ENCODE measurements at places on chromosomes 1 and 21.
A peak's percentile ranks its signal among the peaks of the same experiment; 100 is the strongest.

DNA sequence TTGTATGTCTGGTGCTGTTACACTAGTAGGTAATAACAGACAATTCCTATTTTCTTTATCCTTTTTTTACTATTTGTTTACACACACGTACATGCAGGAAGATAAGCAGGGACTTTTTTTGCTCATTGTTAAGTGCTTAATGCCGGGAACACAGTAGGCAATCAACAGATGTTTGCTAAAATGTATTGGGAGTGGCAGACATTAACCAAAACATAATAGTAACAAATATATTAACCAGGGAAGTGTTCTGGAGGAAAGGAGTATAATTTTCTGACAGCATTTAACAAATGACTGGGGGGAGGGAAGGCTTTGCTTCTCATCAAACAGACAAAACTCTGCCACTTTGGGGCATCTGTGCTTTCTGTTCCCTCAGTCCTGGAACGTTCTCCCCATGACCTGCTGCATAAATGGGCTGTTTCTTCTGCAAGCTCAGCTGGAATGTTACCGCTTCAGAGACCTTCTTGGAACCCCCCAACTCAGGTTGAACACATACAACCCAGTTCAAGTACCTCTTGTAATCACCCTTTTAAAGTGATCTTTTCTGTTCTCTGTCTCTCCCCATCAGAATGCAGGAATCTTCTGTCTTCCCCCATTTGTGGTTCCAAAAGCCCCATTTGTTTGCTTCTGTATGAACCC lies 2.1 kb downstream of the CR1L start:
- no peak for DNase-seq

DNA sequence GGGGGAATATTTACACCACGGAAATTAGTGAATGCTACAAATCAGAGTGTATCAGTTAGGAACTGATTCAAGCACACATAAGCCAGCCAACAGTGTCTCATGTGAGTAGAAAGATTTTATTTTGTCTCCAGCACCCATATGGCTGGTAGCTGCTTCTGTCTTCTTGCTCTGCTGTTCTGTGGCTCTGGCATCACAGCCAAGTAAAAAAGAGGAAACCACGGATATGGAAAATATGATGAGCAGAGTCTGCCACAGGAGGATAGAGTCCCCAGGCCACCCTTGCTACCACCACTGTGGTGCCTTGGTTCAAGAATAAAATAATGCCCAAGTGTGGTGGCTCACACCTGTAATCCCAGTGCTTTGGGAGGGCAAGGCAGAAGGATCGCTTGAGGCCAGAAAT lies 53.6 kb upstream of the SPOCD1 start:
- DNase-seq, result no peak

- no peak for DNase-seq
These were observed 20.1 kb downstream of the URB1 start for GRCh38 chr21:32372755-32373154.

DNA sequence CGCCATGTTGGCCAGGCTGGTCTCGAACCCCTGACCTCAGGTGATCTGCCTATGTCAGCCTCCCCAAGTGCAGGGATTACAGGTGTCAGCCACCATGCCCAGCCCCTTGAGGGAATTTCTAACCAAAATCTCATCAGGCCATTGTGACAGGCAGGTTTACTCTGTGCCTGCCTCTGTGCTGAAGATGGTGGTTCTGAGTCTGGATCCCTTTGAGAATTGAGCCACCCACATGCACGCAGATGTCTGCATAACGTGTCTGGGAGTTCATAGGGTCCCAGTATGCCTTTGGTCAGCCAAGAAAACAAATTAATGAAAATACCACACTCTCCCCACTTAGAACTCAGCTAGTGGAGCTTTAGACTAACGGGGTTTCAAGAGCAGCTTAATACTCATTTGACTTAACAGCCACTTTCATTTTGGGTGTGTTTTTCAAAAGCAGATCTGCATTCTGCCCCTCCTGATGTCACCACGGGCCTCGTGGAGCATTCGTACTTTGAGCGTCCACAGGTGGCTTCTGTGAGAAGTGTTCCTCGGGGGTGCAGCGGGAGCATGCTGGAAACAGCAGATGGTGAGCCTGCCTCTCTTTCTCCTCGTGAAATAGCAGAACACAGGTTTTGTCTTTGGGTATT lies 45.3 kb downstream of the DIP2A start:
- DNase-seq, result peak; percentile 55

- no peak for DNase-seq
These were observed 7.0 kb upstream of the GPR88 start for GRCh38 chr1:100530880-100531487.

GRCh38 chr1:203511513-203511912 lies 17.6 kb downstream of the OPTC start:
- DNase-seq, result no peak

- no peak for DNase-seq
These were observed 10.2 kb downstream of the PRXL2B start for GRCh38 chr1:2596530-2597333.

DNA sequence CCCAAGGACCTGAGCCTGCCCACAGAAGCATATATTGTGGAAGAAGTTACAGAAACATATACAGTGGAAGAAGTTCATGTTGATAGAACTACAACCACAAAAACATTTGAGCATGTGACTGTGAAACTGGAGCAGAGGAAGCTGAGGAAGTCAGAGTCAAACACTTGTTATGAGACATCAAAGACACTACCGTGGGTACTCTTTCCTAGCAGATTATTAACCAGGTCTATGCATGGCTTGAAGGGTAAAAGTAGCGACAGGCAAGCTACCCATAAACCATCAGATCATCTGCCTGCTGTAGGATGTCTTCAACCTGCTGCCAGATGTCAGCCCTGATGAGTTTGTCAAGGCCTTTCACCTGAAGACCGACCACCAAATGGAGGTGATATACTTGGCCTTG lies 35.8 kb downstream of the IVNS1ABP start:
- DNase-seq, result no peak

DNA sequence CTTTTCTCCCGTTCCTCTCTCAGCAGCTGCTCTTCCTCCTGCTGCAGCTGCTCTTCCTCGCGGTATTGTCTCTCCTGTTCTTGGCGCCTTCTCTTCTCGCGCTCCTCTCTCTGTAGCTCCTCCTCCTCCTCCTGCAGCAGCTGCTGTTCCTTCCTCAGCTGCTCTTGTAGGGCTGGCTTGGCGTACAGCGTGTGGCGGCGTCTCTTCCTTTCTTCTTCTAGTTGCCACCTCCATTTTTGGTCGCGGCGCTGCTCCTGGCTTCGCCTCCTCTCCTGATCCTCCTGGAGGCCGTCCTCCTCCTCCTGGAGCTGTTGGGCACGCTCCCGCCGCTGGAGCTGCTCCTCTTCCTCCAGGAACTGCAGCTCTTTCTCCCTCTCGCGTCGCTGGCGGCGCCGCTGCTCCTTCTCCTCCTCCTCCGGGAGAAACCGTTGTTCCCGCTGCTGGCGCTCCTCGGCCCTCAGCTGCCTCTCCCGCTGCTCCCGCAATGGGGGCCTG lies 4.8 kb downstream of the TCHH start:
- DNase-seq, result no peak

DNA sequence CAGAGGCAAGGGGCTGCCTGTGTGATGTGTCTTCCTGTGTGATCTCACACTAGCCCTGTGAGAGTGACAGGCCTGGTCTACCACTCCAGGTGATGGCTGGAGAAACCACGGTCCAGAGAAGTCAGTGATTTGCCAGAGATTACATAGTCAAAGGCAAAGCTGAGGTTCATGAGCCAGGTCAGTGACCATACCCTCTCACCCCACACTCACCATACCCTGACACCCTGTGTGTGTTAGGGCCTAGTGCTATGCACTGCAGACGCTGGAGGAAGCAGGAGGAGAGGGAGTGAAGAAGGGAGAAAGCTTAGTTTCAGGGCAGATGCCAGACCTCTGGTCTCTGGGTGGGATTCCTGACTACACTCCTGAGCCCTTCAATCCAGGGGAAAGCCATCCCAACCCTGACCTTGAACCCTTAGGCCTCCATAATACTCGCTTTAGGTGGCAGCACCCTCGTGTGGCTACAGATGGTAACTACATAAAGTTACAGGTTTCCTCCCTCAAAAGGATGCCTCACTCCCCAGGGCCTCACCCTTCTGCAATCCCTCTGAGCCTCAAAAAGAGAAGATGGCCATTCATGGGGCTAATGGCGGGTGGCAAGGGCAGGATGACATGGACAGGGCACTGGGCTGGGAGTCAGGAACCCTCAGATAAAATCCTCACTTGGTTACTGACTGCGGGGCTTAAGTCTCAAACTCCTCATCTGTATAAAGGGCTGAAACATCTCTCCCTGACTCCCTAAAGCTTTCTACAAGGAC lies 20.8 kb upstream of the SDC3 start:
- DNase-seq, result no peak

DNA sequence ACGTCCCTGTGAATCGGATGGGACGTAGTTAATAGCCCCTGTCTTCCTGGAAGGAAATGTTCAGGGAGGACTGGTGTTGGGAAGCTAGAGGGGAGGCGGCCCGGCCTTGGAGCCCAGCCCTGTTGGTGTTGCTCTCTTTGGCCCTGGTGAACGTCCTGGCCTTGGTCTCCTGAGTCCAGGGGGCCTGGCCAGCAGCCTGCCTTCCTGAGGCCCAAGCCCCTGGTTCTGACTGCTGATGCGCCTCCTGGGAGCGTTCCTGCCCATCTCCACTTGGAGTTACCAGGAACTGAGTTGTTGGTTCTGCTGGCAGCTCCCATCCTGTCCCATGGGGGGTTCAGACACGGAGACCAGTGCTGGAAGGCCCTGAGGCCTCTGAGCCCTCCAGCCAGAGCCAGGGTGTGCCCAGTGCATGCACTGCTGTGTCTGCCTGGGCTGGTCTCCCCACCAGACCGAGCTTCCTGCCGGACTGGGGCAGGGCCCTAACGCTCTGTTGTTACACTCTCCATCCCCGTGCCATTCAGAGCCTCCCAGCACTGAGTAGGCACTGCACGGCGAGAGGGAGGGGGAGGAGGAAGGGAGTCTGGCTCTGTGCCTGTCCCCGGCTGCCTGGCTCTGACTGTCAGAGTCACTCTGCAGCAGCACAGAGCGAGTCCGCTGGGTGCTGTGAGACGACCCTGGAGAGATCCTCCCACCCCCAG lies 382.5 kb upstream of the VAMP3 start:
- DNase-seq, result no peak

DNA sequence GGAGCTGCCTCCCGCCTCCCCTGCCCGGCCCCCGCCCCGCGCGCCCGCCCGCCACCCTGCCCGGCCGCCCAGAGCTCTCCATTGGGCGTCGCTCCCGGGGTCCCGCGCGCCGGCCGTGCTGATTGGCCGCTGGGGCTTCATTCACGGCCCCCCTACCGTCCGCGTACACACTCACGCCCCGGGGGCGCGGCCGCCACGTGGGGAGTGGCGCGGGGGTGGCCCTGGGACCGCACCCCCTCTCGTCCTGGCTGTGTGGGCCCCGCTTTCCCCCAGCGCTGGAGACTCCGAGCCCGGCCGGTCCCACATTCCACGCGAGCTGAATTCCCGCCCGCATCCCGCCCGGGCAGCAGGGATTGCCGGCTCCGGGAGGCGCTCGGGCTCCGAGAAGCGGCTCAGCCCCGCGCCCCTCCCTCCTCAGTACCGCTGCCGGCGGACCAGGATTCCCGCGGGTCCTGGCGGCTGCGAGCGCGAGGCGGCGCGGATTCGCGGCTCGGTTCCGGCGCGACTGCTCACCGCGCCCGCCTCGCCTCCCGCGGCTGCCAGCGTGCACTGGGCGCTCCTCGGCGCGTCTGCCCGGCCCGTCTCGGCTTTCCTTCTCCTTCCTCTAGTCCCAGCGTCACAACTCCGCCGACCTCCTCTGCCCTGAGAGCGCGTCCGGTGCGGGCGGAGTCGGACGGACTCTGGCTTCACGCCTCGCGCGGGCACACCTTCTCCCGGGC lies 450 bp upstream of the POU3F1 start:
- peak; percentile 85 for DNase-seq

- DNase-seq, result no peak
These were observed 54.9 kb downstream of the TMEM53 start for GRCh38 chr1:44619261-44619900.

- no peak for DNase-seq
These were observed 67.3 kb downstream of the RHOU start for GRCh38 chr1:228802386-228803220.

GRCh38 chr1:243846761-243847160 lies 3.3 kb downstream of the AKT3 start:
- no peak for DNase-seq

- DNase-seq, result no peak
These were observed 64.3 kb upstream of the COL6A1 start for GRCh38 chr21:45917241-45917640.

GRCh38 chr1:63569068-63569467 lies 24.1 kb upstream of the PGM1 start:
- DNase-seq, result no peak

- DNase-seq, result no peak
These were observed 32.8 kb upstream of the PTBP2 start for GRCh38 chr1:96688767-96689166.

DNA sequence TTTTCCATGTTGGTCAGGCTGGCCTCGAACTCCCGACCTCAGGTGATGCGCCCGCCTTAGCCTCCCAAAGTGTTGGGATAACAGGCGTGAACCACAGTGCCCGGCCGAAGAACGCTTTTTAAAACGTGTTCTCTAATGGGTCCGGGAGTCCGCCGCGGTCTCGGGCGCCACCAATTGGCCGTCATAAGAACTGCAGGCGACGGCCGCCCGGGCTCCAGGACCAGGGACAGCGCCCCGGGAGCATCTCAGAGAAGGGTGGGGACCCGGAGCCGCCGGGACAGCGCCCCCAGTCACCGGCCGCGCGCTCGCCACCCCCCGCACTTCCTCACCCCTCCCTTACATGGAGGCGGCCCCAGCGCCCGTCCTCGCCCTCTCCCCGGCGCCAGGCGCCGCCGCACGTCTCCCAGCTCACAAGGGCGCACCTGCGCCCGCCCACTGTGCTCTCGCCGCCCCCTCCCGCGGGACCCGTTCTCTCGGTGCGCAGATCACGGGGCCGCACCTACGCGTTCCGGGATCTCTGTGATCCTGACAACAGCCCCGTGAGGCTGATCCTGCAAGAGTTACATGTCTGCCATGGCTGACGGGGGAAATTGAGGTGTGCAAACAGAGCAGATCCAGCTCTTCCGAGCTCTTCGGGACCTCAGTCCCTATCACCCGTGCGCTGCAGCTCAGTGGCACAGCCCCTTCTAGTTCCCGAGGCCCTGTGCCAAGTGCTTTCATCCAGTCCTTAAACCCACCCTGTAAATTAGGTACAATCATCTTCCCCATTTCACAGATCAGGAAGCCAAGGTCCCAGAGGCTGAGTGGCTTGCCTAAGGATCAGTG lies 9.8 kb downstream of the RAP1GAP start:
- peak; percentile 71 for DNase-seq

DNA sequence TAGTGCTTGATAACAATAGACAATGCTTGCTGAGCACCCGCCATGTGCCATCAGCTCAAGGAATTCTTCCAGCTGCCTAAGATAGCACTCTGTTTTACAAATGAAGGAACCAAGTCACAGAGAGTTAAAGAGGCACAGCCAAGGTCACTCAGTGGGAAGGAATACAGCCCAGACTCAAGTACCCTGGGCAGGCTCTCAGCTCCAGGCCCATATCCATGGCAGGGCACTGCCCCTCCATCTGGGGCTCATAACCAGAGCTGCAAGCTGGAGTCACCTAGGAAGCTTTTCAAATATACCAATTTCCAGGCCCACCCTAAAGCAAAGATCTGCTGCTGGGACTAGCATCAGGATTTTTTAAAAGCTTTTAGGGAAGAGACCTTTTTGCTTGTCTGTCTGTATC lies 1.6 kb downstream of the CLEC20A start:
- DNase-seq, result no peak

- no peak for DNase-seq
These were observed 161.0 kb downstream of the KCNK2 start for GRCh38 chr1:215243345-215244054.
